ENCODE measurements at places on chromosomes 6 and 20. TPM values are rescaled to one million over a fixed set of nuclear protein-coding genes. Genes with fewer than 3 reads are reported as not detected.

SNX5 gene
- 132 TPM for total RNA-seq

LAMP5 gene
- not detected for total RNA-seq

RBL1 gene
- 10.7 TPM for total RNA-seq

SIRPG gene
- total RNA-seq, result not detected

FAM83D gene
- total RNA-seq, result 41.6 TPM

TRMT11 gene
- total RNA-seq, result 8.1 TPM

BMP2 gene
- 2.6 TPM for total RNA-seq

SPTLC3 gene
- total RNA-seq, result 8.3 TPM

Measured in Caki2 (cell line).